ENCODE measurements at places on chromosomes 6 and 20. TPM values are rescaled to one million over a fixed set of nuclear protein-coding genes. Genes with fewer than 3 reads are reported as not detected.

DNA sequence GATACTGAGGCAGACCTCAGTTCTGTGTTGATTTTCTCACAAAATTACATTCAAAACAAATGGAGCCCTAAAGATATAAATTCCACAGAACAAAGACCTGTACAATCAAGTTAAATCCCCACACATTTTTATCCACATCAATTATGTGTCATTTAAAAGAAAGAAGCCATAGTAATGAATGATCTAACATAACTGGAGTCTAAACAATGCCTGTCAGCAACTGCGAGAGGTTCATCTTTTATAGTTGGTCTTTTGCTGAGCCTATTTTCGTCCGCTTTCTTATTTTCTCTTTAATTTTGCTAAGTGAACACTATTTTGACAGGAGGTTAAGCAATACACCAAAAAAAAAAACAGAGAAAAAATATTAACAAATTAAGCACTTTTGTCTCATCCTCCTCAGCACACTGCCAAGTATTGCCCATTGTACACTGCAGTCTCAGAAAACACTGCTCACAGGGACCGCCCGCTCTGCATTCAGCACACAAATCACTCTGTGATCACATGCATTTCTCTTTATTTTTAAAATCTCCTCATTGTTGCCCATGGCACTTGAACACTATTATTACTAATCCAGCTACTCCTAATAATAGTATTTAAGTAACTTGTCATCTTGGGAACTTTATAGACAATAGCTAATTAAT, 140.8 kb downstream of the BTBD9 start:
- no peak for DNase-seq

DNA sequence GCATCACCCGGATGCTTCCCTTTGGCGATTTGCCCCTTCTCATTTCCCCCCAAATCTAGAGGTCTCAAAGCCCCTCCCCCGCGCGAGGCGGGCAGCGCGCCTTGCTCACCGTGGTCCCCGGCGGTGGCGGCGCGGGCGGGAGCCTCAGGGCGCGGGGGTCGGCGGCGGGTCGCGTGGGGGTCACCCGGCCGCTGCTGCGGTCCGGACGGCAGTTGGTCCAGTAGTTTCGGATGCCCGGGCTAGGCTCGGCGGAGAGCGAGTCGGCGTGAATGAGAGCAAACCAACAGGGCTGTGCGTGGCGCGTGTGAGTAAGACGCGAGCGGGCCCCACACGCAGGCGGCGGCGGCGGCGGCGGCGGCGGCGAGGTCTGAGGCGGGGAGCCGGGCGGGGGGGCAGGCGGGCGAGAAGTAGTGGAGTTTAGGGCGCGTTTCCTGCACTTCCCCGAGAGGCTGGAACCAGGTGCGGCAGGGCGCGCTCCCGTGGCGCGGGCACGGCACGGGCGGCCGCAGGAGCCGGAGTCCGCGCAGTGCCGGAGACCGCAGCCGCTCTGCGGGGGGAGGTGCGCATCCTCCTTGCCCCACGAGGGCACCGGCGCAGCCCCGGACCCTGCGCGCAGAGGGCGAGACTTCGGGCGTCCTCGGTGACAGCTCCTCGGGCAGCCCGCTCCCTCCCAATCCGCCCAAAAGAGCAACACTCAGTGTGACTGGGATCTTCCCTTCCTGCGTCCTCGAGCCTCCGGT, 567 bp downstream of the HS3ST5 start:
- no peak for DNase-seq

DNA sequence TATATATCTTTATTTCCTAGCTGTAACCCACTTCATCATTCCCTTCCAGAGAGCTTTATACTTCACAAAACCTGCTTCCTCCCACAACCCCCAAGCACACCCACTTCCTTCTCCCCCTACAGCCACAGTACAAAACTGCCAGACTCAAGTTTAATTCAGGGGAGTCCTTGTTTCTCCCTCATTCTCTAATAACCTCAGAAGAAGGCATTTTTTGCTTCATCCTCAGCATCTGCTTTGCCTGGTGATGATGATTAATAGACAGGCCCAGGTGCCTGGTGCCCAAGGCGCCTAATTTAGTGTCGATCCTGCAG, 414.3 kb downstream of the KIF16B start:
- no peak for DNase-seq

DNA sequence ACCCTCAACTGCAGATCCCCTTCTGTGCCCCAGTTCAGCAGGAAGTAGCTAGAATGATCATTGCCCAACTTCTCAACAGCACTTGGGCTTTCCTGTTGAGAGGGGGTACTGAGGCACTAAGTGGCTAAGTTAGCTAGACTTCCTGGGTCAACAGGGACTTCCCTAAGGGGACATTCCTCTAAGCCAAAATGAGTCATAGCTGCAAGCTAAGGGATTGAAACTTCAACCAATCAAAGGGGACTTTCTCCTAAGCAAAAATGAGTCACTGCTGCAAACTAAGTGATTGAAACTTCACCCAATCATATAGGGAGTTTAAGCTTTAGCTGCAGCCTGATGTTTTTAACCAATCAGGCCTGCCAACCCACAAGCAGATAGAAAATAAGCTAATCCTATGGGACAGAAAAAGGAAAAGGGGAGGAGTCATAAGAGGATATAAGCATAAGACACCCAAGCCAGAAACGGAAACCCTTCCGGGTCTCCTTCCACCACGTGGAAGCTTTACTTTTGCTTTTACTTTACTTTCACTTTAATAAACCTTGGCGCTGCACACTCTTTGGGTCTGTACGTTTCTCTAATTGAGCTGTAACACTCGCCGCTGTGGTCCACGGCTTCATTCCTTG, 659.0 kb upstream of the HS3ST5 start:
- no peak for DNase-seq

- no peak for DNase-seq
These were observed 210.1 kb upstream of the RIMS1 start for GRCh38 chr6:71676298-71676697.

The RAB32 gene
- 277 TPM for total RNA-seq

The MDFI gene
- total RNA-seq: 3.4 TPM

The EFHC1 gene
- total RNA-seq: 19.6 TPM
